WERI-Rb-1 (cell line): ENCODE measurements at places on chromosomes 7 and 10.

DNA sequence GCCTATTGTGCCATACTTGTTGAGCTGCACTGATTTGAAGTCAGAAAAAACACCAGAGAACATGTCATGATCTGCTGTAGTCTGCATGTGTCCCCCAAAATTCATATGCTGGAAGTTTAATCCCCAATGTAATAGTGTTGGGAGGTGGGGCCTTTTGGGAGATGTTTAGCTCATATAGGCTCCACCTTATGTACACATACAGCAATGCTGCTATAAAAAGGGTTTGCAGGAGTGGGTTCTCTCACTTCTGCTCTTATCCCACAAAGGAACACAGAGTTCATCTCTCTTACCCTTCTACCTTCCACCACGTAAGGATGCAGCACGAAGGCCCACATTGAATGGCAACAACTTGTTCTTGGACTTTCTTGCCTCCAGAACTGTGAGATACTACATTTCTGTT is 23.0 kb downstream of the GPR22 start:
- DNase-seq = no peak

- DNase-seq = no peak
Observed at GRCh38 chr7:133739817-133740216, 387.3 kb upstream of the LRGUK start.

- DNase-seq = peak; percentile 3
Observed at GRCh38 chr7:151383638-151384351, 26.0 kb downstream of the WDR86 start.

DNA sequence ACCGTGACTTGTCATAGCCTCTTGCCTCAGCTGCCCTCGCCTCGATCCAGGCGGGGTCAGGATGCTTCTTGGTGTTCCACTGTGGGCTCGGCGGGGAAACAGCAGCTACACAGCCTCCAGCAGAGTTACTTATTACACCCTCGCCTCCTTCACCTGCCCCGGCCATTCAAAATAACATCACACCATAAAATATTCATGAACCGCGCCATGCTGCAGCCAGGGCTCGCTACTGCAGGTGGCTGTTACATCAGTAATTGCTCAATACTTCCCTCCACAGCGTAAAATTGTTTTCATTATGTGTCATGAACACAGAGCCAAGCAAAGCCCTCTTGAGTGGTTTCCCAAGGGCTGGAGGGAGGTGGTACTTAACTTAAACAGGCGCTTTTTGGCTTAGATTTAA is 241.5 kb upstream of the SP8 start:
- DNase-seq = no peak
